ENCODE measurements at places on chromosomes 1 and 21.

- no peak for DNase-seq
These were observed 2.2 kb downstream of the TLR5 start for GRCh38 chr1:223140611-223141405.

GRCh38 chr1:64242895-64243756, 39.7 kb downstream of the UBE2U start:
- DNase-seq: no peak

GRCh38 chr1:36436821-36437220, 13.4 kb downstream of the OSCP1 start:
- DNase-seq: no peak

GRCh38 chr21:34812504-34813265, 143.9 kb downstream of the CLIC6 start:
- DNase-seq: no peak

GRCh38 chr1:51520700-51521248, 1.7 kb upstream of the EPS15 start:
- no peak for DNase-seq

DNA sequence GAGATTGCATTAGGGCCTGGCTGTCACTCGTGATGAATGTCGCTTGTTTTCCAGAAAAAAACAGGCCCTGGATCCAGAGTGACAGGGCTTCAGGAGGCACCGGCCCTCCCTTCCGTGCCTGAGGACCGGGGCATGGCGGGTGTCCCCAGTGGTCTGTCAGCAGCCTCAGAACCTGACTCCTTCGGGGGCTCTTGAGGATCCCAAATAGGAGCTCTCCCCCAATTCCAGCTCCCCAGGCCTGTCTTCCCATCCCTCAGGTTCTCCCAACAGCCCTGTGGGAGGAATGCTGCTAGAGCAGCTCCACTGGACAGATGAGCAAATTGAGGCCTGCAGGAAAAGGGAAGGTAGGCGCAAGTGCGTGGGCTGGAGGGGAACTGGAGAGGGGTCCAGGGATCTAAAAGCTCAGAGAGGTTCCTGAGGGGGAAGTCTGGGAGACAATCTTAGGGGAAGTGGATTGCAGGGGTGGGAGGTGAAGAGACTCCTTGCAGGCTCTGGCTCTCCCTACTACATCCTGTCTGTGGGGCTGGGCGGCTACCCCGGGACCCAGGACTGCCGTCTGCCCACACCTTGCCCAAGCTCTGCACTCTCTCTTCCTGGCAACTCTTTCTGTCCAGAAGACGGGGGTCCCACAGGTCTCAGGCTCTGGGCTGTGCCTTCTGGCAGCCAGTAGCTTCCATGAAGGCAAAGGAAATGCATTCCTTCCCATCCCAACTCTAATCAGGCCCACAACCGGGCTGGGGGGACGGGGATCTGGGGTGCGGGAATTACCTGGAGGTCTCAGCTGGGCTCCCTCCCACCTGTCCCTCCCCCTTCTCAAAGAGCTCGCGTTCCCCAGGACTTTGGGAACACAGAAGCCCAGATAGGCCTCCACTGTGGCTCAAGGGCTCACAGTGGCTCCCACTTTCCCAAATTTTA, 105.7 kb upstream of the CASZ1 start:
- no peak for DNase-seq

DNA sequence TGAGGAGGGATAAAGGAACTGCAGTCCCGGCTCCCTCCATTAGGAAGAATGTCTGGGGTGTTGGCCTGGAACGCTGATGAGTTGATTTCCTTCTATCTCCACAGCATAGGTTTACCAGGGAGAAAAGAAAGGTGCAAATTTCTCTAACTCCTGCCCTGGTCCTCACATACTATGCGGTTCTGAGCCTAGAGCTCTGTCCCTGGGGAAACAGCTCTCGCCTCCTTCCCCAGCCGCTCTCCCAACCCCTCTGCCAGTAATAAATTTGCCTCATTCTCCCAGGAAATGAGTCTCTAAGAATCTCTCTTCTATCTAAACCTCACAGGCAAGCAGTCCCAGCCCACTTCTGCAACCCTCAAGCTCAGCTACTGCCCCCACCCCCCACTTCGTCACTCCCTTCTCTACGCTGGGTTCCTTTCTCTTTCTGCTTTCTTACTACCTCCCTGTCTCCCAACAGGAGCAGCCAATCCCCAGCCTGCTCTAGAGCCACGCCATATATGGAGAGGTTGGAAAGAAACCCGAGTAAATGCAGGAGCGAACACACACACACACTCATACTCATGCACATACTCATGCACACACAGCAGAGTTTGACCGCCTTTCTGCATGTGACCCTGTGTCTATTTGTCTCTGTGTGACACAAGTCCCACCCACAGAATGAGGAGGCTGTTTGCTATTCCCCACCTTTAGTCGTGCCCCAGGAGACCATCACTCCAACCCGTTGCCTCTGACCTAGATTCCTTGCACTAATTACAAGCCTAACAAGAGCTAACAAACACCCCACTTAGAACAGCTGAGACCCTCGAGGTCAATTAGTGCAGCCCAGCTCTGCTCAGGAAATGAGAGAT, 13.4 kb downstream of the PLEKHO1 start:
- no peak for DNase-seq

GRCh38 chr1:203915811-203916210, 54.4 kb downstream of the SNRPE start:
- no peak for DNase-seq

GRCh38 chr1:198545156-198545555, 4.7 kb upstream of the ATP6V1G3 start:
- DNase-seq: no peak

DNA sequence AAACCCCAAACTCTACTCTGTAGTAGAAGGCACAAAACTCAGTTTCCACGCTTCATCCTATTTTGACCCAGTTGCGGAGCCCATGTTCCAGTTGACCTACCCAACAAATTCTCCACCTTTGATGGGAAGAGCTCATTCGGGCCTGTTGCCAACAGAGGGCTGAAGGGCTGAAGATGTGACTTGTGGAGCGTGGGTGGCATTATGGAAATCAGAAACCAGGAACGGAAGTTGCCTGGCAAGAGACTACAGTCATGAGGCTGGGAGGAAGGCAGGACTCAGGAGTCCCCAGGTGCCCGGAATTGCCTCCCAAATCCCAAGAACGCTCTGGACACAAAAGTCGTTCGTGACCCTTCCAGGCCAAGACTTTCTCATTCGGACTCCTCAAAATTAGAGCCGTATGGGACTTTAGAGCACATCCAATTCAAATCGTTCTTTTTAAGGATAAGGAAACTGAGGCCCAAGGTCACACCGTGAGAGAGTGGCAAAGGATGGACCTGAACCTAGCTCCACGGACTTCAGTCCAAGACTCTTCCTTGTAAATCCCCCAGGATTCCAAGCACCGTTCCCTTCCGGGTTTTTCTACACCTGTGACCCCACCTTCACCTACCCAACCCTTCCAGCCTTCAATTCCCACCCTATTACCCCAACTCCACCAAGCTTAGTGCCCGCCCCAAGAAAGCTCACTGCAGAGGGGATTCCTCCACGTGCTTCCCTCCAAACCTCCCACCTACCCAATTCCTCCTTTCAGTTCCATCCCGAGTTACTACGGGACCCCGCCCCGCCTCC, 739 bp downstream of the SMG5 start:
- DNase-seq: peak; percentile 59

DNA sequence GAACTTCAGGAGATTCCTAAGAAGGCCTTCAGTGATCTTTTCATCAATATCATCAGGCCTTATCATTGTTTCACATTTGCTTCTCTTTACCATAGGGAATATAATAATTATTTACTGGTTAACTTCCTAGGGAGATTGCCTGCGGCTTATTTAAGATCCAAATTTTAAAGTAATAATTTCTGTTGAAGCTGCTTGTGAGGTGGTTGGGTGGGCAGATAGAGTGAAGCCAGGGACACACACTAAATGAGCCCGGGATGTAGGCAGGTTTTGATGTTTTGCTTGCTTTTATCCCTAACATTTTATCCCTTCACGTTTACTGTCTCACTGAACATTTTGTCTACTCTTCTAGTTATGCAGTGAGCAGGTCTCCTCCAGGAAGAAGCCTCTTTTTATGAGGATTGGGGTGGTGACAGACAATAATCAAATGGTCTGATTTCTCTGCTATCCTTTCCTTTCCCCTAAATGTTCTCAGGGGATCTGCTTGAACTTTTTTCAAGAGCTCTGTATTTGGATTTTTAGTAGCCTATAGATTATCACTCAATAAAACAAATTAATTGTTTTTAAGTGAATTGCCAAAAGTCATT, 164.7 kb downstream of the RUNX1 start:
- no peak for DNase-seq

GRCh38 chr1:115678141-115678540, 36.4 kb downstream of the VANGL1 start:
- no peak for DNase-seq

GRCh38 chr1:226708342-226708780, 30.7 kb downstream of the ITPKB start:
- DNase-seq: peak; percentile 52

DNA sequence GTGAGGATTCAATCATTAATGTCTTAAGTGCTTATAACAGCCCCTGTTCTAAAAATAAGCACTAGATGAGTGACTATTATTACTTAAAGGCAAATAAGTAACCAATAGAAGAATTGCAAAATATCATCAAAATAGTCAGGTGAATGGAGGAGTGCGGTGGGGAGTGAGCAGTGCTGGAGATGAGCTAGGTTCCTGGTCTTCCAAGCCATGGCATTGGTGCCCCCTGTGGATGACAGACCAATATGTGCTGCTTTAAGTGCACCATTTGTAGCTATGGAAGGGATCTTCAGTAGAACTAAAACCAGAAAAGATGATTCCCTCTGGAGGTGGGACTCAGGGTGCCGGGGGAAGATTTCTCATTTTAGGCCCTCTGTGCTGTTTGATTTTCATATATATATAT, 46.1 kb upstream of the SLC30A1 start:
- peak; percentile 6 for DNase-seq

DNA sequence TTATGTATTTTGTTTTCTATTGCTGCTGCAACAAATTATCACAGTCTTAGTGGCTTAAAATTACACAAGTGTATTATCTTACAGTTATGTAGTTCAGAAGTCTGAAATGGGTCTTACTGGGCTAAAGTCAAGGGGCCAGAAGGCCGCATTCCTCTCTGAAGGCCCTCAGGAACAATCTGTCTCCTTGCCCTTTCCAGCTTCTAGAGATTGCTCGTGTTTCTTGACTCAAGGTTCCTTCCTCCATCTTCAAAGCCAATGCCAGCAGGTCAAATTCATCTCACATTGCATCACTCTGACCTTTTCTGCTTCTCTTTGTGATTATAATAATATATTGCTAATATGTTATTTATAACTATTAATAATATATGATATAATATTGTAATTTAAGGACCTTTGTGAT, 97.1 kb downstream of the DIRAS3 start:
- DNase-seq: no peak

- DNase-seq: peak; percentile 52
These were observed 12.4 kb downstream of the SKI start for GRCh38 chr1:2240270-2241156.

GRCh38 chr1:204706838-204707509, 21.4 kb upstream of the LRRN2 start:
- no peak for DNase-seq

- no peak for DNase-seq
These were observed 143.0 kb downstream of the URB2 start for GRCh38 chr1:229769006-229769405.

DNA sequence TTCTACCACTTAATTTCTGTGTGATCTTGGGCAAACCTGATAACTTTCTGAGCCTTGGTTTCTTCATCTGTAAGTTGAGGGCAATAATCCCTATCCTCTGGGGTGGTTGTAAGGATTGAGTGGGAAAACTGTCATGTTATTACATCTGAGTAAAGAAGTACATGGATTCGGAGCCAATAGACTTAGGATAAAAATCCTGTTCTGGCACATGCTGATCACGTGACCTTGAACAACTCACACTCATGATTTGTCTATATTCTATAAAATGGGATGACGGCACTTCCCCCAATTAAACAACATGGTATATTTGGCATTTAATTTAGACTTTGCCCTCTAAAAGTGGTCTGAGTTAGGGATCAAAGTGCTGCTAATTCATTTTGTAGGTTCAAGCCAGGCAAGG, 315.5 kb downstream of the PLPP3 start:
- no peak for DNase-seq

GRCh38 chr1:43473463-43473862, 19.7 kb upstream of the HYI start:
- DNase-seq: no peak

DNA sequence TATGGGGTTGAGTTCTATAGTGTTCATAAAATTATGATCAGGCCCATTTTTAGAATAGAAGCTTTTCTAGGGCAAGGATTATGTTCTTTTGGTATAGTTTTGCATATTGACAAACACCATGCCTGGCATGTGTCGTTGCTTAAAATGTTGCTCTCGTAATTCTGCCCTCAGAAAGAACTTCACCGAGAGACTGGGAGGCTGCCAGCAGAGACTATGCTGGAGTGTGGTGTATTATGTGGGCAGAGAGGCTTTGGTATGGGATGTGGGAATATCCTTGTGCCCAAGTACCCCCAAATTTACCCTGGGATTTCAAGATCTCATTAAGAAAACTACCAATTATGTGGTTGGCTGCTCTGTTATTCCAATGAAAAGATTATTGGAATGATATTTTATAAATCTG, 27.9 kb downstream of the PGM1 start:
- no peak for DNase-seq

- DNase-seq: no peak
These were observed 108.9 kb downstream of the HS2ST1 start for GRCh38 chr1:87023326-87023725.

GRCh38 chr1:14976256-14976655, 177.3 kb upstream of the TMEM51 start:
- no peak for DNase-seq

GRCh38 chr1:41608211-41608610, 123.7 kb upstream of the EDN2 start:
- DNase-seq: no peak

DNA sequence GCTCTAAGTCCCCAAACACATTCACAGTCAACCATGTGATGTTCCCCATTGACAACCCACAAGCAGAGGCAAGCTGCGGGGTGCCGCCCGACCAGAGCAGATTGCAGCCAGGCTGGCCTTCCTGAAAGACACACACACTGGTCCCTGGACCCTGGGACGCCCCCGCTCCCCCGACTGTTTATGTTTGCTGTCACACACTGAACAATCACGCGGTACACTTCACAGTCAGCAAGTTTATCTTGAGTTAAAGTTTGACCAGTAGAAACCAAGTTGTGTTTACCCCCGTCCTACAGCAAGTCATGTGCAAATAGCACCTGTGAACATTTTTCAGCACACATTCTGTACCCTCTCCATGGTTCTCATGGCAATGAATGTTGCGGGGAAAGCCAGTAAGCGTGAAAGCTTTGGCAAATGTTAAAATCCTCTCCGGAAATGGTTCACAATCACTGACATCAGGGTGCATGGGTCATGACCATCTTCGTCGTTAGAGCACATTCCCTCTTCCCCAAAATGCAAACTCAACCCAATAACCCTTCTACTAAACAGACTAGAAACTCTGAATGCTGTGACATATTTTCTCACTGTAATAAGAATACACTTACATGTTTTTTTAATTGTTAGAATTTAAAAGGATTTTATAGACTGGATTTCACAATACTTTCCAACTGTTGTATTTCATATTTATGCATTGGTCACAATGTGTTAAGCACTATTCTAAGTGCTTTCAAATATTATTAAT, 33.3 kb upstream of the IRF2BP2 start:
- no peak for DNase-seq

Data from activated CD4-positive, alpha-beta T cell treated with anti-CD3 and anti-CD28 coated beads, Interleukin-2, amount 50 U/mL, for 48 hours (primary cell).